ENCODE measurements at places on chromosomes 7 and 10.

- peak overlapping the region; percentile 61 for H3K27ac ChIP-seq
- no peaks in the 10 kb centered on the region for H3K36me3 ChIP-seq
- H3K27me3 ChIP-seq = no peaks in the 10 kb centered on the region
- DNase-seq = peak; percentile 63
Observed at GRCh38 chr7:118214051-118214832, 10.3 kb upstream of the ANKRD7 start.

DNA sequence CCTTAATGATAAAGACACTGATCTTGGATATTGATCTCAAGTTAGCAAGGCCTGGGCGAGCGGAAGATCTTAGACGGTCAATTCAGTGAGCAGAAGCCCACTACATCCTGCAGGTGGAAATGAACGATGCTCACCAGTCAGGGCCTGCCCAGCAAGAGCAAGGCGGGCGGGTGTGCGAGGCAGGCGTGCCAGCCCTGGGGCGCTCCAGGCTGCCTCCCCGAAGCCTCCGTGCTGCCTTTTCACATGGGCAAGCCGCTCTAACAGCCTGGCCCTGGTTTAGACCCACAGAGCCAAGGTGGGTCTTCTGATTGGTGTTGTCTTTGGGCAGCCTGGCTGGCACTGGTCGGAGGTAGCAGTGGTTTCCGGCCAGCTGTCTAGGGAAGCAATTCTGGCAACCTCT, 475.1 kb upstream of the FOXK1 start:
- H3K4me1 ChIP-seq = no peaks in the 10 kb centered on the region
- H3K27me3 ChIP-seq = no peaks in the 10 kb centered on the region
- H3K4me3 ChIP-seq = no peak overlapping the region
- DNase-seq = no peak
- peaks cover 31% of the 10 kb centered on the region for H3K36me3 ChIP-seq

GRCh38 chr7:157437519-157438061, 100.8 kb downstream of the DNAJB6 start:
- peaks cover 1% of the 10 kb centered on the region for H3K4me1 ChIP-seq
- no peak overlapping the region for H3K27ac ChIP-seq
- no peaks in the 10 kb centered on the region for H3K27me3 ChIP-seq

- no peak for DNase-seq
- peak overlapping the region; percentile 66 for H3K4me3 ChIP-seq
- no peaks in the 10 kb centered on the region for H3K36me3 ChIP-seq
- peaks cover 20% of the 10 kb centered on the region for H3K4me1 ChIP-seq
- no peaks in the 10 kb centered on the region for H3K27me3 ChIP-seq
Observed at GRCh38 chr7:43904533-43905208, 1.7 kb downstream of the URGCP start.

GRCh38 chr7:129311429-129311828, 86.6 kb downstream of the AHCYL2 start:
- no peaks in the 10 kb centered on the region for H3K27me3 ChIP-seq
- no peak overlapping the region for H3K4me3 ChIP-seq
- H3K36me3 ChIP-seq = no peaks in the 10 kb centered on the region
- DNase-seq = no peak
- peaks cover 9% of the 10 kb centered on the region for H3K4me1 ChIP-seq

GRCh38 chr7:909358-910329, 33.3 kb downstream of the GET4 start:
- peaks cover 17% of the 10 kb centered on the region for H3K4me1 ChIP-seq
- peak overlapping the region; percentile 52 for H3K4me3 ChIP-seq
- DNase-seq = peak; percentile 88
- H3K27ac ChIP-seq = no peak overlapping the region
- no peaks in the 10 kb centered on the region for H3K36me3 ChIP-seq

DNA sequence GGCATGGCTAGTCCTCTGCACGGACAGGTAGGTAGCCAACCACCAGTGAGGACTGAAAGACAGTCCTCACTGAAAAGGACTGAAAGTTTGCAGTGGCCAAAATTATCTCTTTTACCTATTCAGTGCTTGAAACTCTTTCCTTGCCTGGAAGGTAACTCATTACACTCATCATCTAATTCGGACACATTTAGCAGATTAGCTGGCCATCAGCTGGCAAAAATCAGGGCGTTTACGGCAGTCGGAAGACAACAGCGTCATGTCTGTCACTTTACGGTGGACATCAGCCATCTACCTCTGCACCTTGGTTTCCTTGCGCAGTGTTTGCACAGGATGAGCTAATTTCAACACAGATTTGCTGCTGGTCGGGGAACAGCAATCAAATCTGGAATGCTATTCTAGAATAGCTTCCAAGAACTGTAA, 740 bp downstream of the ANXA7 start:
- H3K27me3 ChIP-seq = no peaks in the 10 kb centered on the region
- peak overlapping the region; percentile 88 for H3K4me3 ChIP-seq
- no peak for DNase-seq
- no peaks in the 10 kb centered on the region for H3K36me3 ChIP-seq

DNA sequence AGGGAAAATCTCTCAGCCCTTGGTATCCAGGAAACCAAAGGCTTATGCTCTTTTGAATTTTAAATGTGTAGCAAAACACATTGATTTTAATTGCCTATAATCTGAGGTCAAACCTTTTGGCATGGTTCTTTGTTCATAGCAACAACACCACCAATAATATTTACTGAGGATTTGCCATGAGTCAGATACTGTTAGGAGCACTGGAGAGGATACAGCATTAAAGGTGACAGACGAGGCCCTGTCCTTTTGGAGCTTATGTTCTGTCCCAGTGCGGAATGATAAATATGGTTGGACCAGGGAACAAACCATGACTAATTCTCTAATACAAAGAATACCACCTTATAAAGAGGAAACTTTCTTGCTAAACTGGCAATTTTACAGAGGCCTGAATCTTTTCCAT, 176.6 kb downstream of the CTNNA3 start:
- no peaks in the 10 kb centered on the region for H3K27me3 ChIP-seq
- DNase-seq = no peak
- no peaks in the 10 kb centered on the region for H3K4me1 ChIP-seq
- no peak overlapping the region for H3K27ac ChIP-seq
- no peaks in the 10 kb centered on the region for H3K36me3 ChIP-seq

- no peak overlapping the region for H3K4me3 ChIP-seq
- DNase-seq = no peak
- H3K27ac ChIP-seq = no peak overlapping the region
- no peaks in the 10 kb centered on the region for H3K36me3 ChIP-seq
- H3K27me3 ChIP-seq = peaks cover 31% of the 10 kb centered on the region
Observed at GRCh38 chr7:157044147-157044687, 33.8 kb upstream of the MNX1 start.

DNA sequence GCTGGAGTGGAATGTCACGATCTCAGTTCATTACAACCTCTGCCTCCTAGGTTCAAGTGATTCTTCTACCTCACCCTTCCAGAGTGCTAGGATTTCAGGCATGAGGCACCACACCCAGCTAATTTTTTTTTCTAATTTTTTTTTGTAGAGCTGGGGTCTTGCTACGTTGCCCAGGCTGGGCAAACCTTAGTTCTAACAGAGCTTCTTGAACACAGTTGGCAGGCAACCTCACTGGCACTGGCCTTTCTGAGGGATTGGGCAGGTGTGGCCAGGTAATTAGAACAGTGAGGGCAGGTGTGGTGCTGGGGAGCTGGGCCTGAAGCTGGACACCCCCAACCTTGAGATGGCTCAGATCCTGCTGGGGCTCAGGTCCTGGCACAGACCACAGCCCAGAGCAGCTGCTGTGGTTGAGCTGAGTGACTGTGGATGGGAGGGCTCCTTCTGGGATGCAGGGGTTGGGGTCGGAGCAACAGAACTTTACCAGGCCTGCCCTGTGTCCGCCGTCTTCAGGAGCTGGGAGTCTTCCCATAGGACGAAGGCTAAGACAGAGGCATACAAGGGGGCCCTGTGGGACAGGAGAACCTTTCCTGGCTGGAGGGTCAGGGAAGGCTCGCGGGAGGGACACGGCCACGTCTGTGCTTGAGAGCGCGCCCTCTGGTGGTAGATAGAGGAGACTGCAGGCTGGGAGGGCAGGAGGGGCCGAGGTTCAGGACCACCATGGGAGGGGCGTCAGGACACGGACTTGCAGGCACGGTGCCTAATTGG, 48.2 kb downstream of the COL26A1 start:
- no peak for DNase-seq
- no peak overlapping the region for H3K4me3 ChIP-seq
- no peak overlapping the region for H3K27ac ChIP-seq

DNA sequence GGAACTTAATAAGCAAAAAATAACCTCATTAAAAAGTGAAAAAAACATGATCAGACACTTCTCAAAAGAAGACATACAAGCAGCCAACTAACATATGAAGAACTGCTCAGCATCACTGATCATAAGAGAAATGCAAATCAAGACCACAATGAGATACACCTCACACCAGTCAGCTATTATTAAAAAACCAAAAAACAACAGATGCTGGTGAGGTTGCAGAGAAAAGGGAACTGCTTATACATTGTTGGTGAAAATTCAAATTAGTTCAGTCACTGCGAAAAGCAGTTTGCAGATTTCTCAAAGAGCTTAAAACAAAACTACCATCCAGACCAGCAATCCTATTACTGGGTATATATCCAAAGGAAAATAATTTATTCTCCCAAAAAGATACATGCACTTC, 513.3 kb downstream of the MDFIC start:
- H3K4me1 ChIP-seq = no peaks in the 10 kb centered on the region
- DNase-seq = no peak
- H3K27ac ChIP-seq = no peak overlapping the region
- H3K36me3 ChIP-seq = no peaks in the 10 kb centered on the region
- H3K4me3 ChIP-seq = no peak overlapping the region

DNA sequence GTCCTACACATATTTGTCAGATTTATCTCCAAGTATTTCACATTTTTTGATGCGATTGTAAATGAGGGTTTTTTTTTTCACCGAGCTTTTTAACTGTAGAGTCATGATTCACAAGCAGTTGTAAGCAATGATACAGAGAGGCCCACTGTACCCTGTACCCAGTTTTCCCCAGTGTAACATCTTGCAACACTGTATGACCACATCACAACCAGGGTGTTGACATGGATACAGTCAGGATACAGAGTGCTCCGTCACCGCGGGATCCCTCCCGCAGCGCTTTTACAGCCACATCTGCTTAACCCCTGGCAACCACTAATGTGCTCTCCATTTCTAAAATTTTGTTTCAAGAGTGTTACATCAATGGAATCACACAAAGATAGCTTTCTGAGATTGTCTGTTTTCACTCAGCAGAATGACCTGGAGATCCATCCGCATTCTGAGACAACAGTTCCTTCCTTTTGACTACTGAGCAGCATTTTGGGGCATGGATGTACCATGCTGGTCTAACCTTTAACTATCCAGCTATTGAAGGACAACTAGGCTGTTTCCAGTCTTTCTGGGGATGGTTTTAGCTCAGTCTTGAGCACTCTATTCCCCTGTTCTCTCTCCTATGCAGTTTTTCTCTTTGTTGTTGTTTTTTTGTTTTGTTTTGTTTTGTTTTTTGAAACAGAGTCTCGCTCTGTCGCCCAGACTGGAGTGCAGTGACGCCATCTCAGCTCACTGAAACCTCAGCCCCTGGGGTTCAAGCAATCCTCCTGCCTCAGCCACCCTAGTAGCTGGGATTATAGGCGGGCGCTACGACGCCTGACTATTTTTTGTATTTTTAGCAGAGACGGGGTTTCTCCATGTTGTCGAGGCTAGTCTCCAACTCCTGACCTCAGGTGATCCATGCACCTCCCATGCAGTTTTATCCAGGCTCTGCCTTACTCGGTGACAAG, 25.9 kb downstream of the GPRIN2 start:
- H3K36me3 ChIP-seq = no peaks in the 10 kb centered on the region
- H3K27ac ChIP-seq = no peak overlapping the region
- no peak overlapping the region for H3K4me3 ChIP-seq

DNA sequence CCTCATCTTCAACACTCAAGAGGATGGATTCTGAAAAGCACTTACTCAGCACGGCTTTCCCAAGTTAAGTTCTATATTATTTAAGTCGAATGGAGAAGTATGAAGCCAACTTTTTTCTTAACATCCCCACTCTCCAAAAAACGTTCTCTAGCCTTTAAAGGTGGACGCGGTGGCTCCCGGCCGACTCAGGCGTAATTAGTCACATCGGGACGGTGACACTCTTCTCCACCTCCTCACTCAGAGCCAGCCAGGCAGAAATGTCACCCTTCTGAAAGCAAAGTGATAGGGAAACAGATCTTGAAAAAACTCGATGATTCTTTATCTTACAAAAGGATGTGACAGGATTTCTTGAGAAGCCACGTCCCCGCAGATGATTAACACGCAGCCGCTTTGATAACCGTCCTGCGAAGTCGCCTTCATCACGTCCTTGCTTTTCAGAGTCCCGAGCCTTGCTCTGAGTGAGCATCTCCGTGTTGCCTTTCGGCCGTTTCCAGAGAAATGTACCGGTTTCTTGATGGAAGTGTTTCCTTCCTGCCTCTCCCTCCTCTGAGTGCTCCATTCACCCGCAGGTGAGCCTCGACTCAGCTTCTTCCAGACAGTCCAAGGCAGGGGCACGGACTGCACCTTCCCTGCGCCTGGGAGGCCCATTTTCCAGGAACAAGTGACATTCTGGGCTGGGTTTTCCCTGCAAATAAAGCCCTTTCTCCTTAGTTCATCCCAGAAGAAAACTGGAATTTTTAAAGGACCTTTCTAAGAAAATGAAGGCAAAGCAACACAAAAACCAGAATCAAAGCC, 314.8 kb downstream of the DNAJB6 start:
- no peaks in the 10 kb centered on the region for H3K27me3 ChIP-seq
- H3K27ac ChIP-seq = no peak overlapping the region
- no peaks in the 10 kb centered on the region for H3K4me1 ChIP-seq
- peak; percentile 33 for DNase-seq
